ENCODE measurements at places on chromosomes 11 and 22. TPM values are rescaled to one million over a fixed set of nuclear protein-coding genes. Genes with fewer than 3 reads are reported as not detected.
A peak's percentile ranks its signal among the peaks of the same experiment; 100 is the strongest.

DNA sequence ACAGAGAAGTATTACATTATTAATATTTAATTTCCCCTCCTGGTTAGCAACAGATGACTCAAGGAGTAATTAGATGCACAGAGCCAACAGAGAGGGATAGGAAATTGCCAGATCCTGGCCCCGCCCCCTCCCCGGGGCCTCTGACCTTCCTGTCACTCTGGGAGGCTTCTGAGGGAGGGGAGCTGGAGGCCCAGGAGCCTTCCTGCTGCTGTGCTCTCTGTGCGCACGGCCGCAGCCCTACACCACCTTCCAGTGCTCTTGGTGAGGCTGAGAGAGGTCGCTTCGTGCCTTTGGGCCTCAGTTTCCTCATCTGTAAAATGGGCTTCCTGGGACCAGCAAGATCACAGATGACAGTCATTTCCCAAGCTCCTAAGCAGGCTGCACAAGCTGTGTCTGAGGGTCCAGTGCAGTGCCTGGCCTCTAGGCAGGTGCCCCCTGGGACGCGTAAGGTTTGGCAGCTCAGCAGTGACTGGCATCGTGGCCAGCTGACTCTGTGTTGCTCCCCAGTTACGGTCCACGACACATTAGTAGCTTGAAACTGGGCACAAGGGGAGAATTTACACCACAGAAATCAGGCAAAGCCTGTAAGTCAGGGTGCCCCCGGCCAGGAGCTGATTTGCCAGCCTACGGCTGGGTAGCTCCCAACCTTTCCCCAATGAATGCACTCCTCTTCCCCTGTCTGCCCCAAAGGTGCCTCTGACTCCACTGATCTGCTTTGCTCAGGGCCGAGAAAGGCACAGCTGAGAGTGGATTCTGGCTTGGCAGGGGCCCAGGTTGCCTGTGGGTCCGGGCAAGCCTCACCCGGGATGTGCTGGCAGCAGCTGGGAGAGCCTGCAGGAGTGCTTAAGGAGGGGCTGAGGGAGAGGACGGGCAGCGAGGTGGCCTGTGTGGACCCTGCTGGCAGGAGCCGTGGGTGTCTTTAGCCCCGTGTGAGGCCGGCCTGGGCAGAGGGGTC lies 2.3 kb downstream of the ADORA2A start:
- H3K36me3 ChIP-seq, result no peaks in the 10 kb centered on the region
- H3K27ac ChIP-seq, result no peak overlapping the region
- no peaks in the 10 kb centered on the region for H3K27me3 ChIP-seq
- no peak overlapping the region for H3K4me3 ChIP-seq

- H3K27ac ChIP-seq, result peak overlapping the region; percentile 78
- H3K4me1 ChIP-seq, result peaks cover 11% of the 10 kb centered on the region
- no peaks in the 10 kb centered on the region for H3K36me3 ChIP-seq
Observed at GRCh38 chr11:108122166-108122628, 830 bp downstream of the ACAT1 start.

DNA sequence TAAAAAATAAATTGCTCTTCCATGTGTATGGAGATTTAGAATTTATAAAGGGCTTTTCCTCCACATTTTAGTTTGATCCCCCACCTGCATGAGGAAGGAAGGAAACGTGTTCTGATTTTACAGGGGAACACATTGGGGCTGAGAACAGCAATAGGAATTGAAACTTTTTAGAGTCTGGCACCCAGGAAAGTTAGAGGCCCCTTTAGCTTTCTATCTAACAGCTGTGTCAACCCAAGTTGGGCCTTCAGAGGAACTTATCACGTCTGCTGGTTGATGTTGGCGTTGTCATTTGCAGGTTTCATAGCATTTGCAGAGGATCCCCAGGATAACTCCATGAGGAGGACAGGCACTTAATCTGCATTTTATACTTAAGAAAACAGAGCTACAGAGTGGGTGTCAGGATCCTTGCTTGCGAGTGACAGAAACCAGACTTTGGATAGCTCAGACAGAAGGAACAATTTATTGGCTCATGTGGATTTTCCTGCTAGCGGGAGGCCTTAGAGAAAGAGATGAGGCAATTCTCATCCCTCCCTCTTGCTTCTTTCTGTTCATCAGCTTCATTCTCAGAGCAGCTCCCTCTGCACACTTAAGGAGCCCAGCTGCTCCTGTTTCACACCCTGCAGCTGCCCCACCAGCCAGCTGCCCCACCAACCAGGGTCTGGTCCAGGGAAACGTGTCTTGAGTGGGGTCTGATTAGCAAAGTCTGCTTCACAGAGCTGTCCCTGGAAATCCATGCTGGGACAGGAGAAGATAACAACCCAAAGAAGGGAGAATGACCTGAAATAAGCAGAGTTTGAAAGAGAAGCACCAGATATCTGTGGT lies 92.5 kb upstream of the OR4B1 start:
- no peaks in the 10 kb centered on the region for H3K27me3 ChIP-seq
- no peak for DNase-seq
- peaks cover 13% of the 10 kb centered on the region for H3K36me3 ChIP-seq
- no peak overlapping the region for H3K4me3 ChIP-seq

DNA sequence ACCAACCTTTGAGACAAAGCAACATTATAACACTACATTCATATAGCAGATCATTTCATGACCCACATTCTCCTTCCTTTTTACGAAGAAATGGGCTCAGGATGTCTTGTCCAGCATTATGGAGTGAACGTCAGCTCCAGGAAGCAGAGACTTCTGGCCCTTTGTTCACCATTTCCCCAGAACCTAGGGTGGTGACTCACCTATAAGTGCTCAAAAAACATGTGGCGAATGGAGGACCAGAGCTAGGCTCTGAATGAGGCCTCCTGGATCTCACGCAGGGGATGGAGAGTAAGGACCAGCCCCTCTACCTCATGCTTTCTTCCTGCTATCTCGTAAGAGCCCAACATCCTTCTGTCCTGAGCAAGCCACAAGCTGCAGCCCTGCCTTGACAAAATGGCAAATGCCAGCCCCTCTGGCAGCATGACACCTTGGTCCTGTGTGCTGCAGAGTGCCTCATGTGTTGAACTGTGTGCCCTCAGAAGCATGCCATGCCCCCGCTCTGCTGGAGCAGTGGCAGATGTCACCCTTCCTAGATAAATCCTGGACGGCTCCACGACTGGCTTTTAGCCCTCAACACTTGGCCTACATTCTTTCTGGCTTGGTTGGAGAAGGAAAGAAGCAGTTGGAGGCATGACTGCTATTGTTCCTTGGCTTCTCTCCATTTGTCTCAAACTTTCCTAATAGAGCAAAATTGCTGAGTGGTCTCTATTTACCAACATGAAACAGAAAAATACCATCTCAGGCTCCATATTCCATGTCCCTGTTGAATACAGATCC lies 6.5 kb upstream of the ST3GAL4 start:
- peaks cover 66% of the 10 kb centered on the region for H3K4me1 ChIP-seq
- no peaks in the 10 kb centered on the region for H3K27me3 ChIP-seq
- H3K4me3 ChIP-seq, result no peak overlapping the region
- peak; percentile 81 for DNase-seq
- peak overlapping the region; percentile 63 for H3K27ac ChIP-seq
- H3K36me3 ChIP-seq, result no peaks in the 10 kb centered on the region

DNA sequence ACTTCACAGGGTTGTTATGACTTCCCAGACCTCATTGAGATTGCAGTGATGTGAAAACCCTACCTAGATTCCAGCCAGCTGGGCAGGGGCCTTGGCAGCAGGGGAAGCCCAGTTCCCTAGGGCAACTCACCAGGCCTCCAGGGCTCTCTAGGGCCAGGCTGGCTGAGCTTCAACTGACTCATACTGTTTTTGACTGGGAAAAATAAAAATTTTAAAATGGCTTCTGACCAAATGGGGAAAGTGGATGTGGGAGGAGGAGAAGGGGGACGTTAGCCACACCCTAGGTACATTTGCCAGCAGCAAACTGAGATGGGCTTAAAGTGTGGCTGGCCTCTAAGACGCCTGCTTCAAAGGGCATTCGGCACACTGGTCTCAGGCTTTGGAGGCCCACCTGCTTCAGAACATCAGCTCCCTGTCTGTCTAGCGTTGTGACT lies 39.0 kb downstream of the BMAL1 start:
- DNase-seq, result peak; percentile 94
- no peaks in the 10 kb centered on the region for H3K27me3 ChIP-seq
- no peaks in the 10 kb centered on the region for H3K36me3 ChIP-seq
- H3K4me1 ChIP-seq, result peaks cover 52% of the 10 kb centered on the region

The POU2F3 gene
- polyA plus RNA-seq, result not detected
